ENCODE measurements at places on chromosomes 13 and 19. TPM values are rescaled to one million over a fixed set of nuclear protein-coding genes. Genes with fewer than 3 reads are reported as not detected.

GRCh38 chr13:67308004-67308772 lies 78.1 kb upstream of the PCDH9 start:
- H3K27ac ChIP-seq: no peak overlapping the region
- no peak for DNase-seq
- H3K27me3 ChIP-seq: no peaks in the 10 kb centered on the region

GRCh38 chr13:29846475-29847256 lies 3.8 kb downstream of the UBL3 start:
- no peak for DNase-seq
- H3K27ac ChIP-seq: no peak overlapping the region
- H3K4me3 ChIP-seq: peak overlapping the region; percentile 82
- no peaks in the 10 kb centered on the region for H3K36me3 ChIP-seq
- peaks cover 2% of the 10 kb centered on the region for H3K4me1 ChIP-seq
- H3K27me3 ChIP-seq: no peaks in the 10 kb centered on the region

- H3K4me1 ChIP-seq: peaks cover 5% of the 10 kb centered on the region
- no peaks in the 10 kb centered on the region for H3K36me3 ChIP-seq
- no peak overlapping the region for H3K27ac ChIP-seq
- no peaks in the 10 kb centered on the region for H3K27me3 ChIP-seq
- DNase-seq: no peak
These were observed 571.2 kb downstream of the LIG4 start for GRCh38 chr13:107644136-107644535.

DNA sequence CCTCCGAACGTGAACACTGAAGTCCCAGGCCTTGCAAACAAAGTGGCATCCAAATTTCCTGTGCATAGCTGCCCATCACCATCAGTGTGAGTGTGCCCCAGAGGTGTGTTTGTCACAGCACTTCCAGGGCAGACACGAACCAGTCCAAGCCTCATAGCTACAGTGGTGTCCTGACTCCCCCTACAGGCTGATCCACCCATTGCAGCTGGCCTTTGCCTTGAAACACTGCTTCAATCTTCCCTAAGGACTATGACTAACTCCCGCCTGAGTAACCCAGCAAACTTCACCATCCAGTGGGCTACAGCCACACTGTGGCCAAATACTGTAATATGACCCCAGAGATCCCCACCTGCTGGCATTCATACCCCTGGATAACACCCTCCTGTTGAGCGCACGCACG lies 3.9 kb downstream of the ZNF266 start:
- H3K27me3 ChIP-seq: no peaks in the 10 kb centered on the region
- no peaks in the 10 kb centered on the region for H3K4me1 ChIP-seq
- peak; percentile 29 for DNase-seq
- no peak overlapping the region for H3K4me3 ChIP-seq

GRCh38 chr19:53927739-53928138 lies 18.7 kb downstream of the CACNG7 start:
- peak; percentile 64 for DNase-seq
- no peaks in the 10 kb centered on the region for H3K27me3 ChIP-seq
- no peaks in the 10 kb centered on the region for H3K4me1 ChIP-seq
- no peak overlapping the region for H3K4me3 ChIP-seq

GRCh38 chr13:70523622-70524021 lies 415.4 kb upstream of the KLHL1 start:
- no peaks in the 10 kb centered on the region for H3K36me3 ChIP-seq
- H3K27me3 ChIP-seq: no peaks in the 10 kb centered on the region
- H3K4me3 ChIP-seq: no peak overlapping the region
- no peak for DNase-seq
- H3K27ac ChIP-seq: no peak overlapping the region

DNA sequence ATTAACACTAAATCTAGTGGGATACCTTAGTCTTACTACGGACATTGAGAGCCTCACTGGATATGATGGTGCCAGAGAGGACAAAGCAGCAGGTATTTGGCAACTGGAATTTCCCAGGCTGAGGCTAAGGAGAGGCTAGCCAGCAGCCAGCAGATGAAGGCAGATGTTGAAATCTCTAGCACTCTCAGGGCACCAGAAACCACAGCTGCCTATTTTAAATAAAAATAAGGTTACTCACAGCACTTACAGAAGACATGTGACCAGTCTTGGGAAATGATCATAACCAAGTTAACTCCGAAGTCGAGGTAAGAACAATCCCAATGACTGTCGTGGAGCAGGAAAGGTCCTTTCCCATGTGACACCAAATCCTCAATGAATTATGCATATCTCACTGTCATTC lies 1726.0 kb downstream of the EFNB2 start:
- no peak overlapping the region for H3K4me3 ChIP-seq
- no peaks in the 10 kb centered on the region for H3K4me1 ChIP-seq
- H3K36me3 ChIP-seq: no peaks in the 10 kb centered on the region
- no peak for DNase-seq

Gene S1PR4
- not detected for total RNA-seq

GRCh38 chr13:28716511-28716910 lies 2.3 kb downstream of the SLC46A3 start:
- H3K36me3 ChIP-seq: no peaks in the 10 kb centered on the region
- no peaks in the 10 kb centered on the region for H3K27me3 ChIP-seq
- no peak overlapping the region for H3K4me3 ChIP-seq
- DNase-seq: peak; percentile 83
- H3K27ac ChIP-seq: no peak overlapping the region

Gene DAND5
- not detected for total RNA-seq

DNA sequence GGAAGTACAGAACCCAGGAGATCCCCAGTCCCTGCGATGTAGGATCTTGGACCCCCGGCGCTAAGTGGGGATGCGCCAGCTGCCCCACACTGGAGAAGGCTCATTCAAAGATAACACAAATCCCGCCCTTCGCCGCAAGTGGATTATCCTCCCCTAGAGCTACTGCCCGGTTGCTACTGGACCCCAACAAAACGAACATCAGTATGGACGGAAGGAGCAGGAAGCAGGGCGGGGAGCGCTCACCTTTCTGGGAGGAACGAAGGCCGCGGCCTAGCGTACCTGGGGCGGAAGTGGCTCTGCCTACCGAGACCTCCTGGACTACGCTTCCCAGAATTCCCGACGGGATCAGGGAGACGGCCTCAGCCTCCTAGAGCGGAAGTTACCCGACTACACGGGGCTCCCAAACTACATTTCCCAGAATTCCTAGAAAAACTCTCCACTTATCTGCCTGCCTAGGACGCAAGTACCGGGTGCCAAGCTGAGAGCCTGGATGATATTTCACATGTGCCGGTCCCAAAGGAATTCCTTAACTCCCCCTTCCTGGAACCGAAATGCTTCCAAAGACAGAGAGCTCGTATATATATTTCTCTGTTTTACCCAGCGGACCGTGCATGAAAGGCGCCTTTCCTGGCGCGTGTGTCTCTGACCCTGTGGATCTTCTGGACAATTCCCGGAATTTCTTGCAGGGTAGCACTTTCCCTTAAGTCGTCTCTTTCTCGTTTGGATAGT lies at the start of gene ZNF112:
TSS of gene ZNF112 (minus strand) at position 298 of the 729 bp plus-strand sequence. CDS start 16,141 bp downstream, outside the sequence.
- H3K36me3 ChIP-seq: no peaks in the 10 kb centered on the region
- H3K27me3 ChIP-seq: no peaks in the 10 kb centered on the region
- H3K4me3 ChIP-seq: peak within 1 kb of the TSS; percentile 81
- DNase-seq: peak; percentile 91
- H3K27ac ChIP-seq: peak within 1 kb of the TSS; percentile 79

DNA sequence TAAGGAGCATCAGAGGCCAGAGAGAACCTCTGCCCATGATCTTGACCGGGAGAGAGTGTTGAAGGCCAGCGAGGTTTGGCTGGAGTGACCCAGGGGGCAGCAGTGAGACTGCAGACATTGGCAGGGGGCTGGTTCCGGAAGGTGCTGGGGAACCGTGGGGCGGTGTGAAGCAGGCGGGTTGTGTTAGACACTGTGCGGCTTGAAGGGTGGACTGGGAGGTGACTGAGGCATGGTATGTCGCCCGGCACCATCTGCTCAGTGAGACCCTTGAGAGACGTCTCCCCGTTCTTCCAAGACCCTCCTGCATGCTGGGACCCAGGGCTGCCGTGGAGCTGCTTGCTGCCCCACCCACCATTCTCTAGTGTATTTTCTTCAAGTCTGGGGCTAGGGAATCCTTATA lies 24.6 kb downstream of the CARM1 start:
- peaks cover 16% of the 10 kb centered on the region for H3K4me1 ChIP-seq
- DNase-seq: no peak
- H3K27me3 ChIP-seq: no peaks in the 10 kb centered on the region
- no peak overlapping the region for H3K27ac ChIP-seq
- H3K36me3 ChIP-seq: no peaks in the 10 kb centered on the region

Gene PRODH2
- not detected for total RNA-seq

DNA sequence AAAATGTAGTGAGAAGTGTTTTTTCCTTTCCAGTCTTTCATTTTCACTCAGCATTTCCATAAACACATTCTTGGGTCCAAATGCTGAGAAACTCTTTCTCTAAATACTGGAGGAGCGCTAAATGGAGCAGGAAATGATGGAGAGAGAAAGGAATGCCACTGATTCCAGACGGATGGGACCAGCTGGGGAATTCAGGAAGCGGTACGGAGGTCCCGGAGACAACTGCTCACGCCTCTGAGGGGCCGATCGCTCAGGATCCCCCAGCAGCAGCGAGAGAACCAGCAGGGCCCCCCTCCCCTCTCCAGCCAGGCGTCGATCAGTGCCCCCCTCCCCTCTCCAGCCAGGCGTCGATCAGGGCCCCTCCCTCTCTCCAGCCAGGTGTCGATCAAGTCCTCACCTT lies 13.2 kb downstream of the RASA3 start:
- peak overlapping the region; percentile 99 for H3K27ac ChIP-seq
- H3K4me1 ChIP-seq: peaks cover 37% of the 10 kb centered on the region
- H3K27me3 ChIP-seq: no peaks in the 10 kb centered on the region
- peaks cover 2% of the 10 kb centered on the region for H3K36me3 ChIP-seq
- peak; percentile 95 for DNase-seq

DNA sequence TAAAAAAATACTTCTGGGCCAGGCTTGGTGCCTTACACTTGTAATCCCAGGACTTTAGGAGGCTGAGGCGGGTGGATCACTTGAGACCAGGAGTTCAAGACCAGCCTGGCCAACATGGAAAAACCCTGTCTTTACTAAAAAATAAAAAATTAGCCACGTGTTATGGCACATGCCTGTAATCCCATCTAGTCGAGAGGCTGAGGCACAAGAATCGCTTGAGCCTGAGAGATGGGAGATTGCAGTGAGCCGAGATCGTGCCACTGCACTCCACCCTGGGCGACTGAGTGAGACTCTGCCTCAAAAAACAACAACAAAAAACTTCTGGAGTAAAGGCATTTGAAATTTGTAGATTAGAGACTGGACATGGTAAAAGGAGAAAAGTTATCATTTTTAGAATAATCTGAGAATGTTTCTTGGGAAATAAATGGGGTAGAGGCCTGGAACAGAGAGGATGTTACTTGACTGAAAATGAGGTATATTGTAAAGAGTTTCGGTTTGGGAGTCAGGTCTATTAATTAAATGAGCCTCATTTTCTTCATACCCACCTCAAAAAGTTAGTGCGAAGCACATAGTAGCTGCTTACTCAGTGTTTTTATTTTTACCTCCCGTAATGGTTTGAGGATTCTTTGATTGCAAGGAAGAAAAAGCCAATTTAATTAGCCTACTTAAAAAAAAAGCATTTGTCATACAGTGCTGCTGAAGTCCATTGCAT lies 2.6 kb downstream of the AKAP11 start:
- no peak overlapping the region for H3K27ac ChIP-seq
- DNase-seq: no peak
- H3K36me3 ChIP-seq: no peaks in the 10 kb centered on the region
- no peak overlapping the region for H3K4me3 ChIP-seq
- H3K27me3 ChIP-seq: no peaks in the 10 kb centered on the region
- peaks cover 3% of the 10 kb centered on the region for H3K4me1 ChIP-seq

DNA sequence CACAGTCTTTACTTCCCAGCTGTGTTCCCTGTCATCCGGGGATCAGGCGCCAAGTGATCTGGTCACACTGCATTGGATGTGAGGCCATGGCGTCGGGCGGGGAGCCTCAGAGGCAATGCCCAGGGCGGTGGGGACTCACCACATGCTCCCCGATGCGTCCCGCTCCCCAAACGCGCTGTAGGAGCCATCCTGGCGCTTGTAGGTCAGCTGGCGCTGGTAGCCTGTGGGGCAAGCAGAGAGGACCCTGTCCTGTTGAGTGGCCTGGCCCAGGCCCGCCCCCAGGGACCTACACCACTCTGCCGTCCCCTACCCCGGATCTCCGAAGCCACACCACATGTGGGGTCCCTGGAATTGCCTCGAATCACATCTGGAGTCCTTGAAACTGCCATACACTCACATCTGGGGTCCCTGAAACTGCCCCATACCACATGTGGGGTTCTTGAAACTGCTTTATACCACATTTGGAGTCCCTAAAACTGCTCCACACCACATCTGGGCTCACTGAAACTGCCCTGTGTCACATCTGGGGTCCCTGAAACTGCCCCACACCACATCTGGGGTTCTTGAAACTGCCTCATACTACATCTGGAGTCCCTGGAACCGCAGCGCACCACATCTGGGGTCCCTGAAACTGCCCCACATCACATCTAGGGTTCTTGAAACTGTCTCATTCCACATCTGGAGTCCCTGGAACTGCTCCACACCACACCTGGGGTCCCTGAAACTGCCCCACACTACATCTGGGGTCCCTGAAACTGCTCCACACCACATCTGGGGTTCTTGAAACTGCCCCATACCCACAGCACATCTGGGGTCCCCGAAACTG lies 33.2 kb downstream of the F2RL3 start:
- H3K27ac ChIP-seq: no peak overlapping the region
- H3K4me1 ChIP-seq: no peaks in the 10 kb centered on the region
- H3K27me3 ChIP-seq: no peaks in the 10 kb centered on the region

GRCh38 chr19:54415901-54416673 lies 823 bp downstream of the TTYH1 start:
- no peak overlapping the region for H3K27ac ChIP-seq
- peaks cover 29% of the 10 kb centered on the region for H3K27me3 ChIP-seq
- H3K4me3 ChIP-seq: no peak overlapping the region

GRCh38 chr19:1243768-1244692 lies 2.5 kb downstream of the ATP5F1D start:
- DNase-seq: peak; percentile 77
- H3K27me3 ChIP-seq: no peaks in the 10 kb centered on the region
- no peak overlapping the region for H3K4me3 ChIP-seq
- H3K4me1 ChIP-seq: peaks cover 26% of the 10 kb centered on the region

DNA sequence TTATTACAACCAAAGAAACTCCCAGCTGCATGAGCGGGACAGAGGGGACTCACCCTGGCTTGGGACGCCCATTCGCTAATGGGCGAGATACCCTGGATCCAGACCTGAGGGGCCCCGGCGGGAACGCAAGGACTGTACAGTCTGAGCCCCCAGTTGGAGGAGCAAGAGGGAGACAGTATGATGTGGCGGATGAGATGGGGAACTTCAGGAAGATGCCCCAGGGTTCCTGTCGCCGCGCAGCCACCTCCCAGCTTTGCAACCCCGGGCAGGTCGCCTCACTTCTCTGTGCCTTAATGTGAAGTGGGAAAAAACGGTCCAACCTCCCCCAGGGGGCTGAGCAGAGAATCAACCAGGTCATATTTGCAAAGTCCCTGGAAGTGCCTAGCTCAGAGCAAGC lies 2.5 kb downstream of the NPAS1 start:
- peaks cover 52% of the 10 kb centered on the region for H3K27me3 ChIP-seq
- H3K27ac ChIP-seq: no peak overlapping the region
- no peak overlapping the region for H3K4me3 ChIP-seq
- peaks cover 4% of the 10 kb centered on the region for H3K4me1 ChIP-seq

Gene OR4F17
- total RNA-seq: not detected

Gene ZNF682
- 4.8 TPM for total RNA-seq

Gene NR2C2AP
- 6.9 TPM for total RNA-seq

Gene ZNF177
- 0.83 TPM for total RNA-seq

GRCh38 chr13:48539550-48539949 lies 6.7 kb upstream of the RCBTB2 start:
- no peaks in the 10 kb centered on the region for H3K4me1 ChIP-seq
- no peak overlapping the region for H3K4me3 ChIP-seq
- no peak overlapping the region for H3K27ac ChIP-seq
- H3K36me3 ChIP-seq: no peaks in the 10 kb centered on the region
